Mesothelial cell of epicardium (in vitro differentiated cells): ENCODE measurements at places on chromosomes 2 and 18.

GRCh38 chr2:60569680-60570111 is 16.2 kb upstream of the BCL11A start:
- H3K4me3 ChIP-seq: no peak overlapping the region
- H3K36me3 ChIP-seq: no peaks in the 10 kb centered on the region
- no peaks in the 10 kb centered on the region for H3K27me3 ChIP-seq
- DNase-seq: no peak
- no peak overlapping the region for H3K27ac ChIP-seq
- peaks cover 21% of the 10 kb centered on the region for H3K4me1 ChIP-seq

DNA sequence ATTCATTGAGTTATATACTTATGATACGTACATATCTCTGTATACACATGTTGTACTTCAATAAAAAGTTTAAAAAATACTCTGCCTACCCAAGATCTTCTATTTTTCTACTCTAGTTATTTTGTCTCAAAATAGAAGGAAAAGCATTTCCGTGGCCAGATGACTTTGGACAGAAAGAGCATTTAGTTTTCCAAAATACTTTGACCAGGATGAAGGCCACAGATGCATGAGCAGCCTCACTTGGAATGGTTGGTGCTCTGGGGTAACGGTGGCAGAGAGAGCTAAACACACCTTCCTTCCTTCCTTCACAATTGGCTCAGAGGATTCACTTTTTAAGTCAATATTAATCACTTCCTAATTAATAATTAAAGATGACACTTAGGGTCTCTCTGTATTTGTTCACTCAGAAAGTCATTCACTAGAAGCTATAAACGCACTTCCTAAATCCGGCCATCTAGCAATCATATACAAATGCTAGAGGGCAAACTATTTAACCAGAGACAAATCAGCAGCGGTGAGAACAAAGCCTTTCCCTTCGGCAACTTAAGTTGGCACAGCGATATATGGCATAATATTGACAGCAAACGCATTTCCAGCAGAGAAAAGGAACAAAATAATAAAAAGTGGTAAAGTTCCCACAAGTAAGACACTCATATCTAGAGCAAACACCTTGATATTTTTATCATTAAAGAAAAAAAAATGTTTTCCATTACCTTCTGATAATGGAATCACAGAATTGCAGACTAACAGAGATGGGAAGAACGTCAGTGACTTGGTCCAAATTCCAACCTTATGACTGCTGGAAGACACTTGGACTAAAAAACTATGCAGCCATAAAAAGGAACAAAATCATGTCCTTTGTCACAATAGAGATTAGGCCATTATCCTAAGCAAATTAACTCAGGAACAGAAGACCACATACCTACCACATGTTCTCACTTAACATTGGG is 55.9 kb upstream of the NARS1 start:
- no peak for DNase-seq
- peaks cover 30% of the 10 kb centered on the region for H3K36me3 ChIP-seq
- H3K4me3 ChIP-seq: no peak overlapping the region
- H3K4me1 ChIP-seq: no peaks in the 10 kb centered on the region
- H3K27me3 ChIP-seq: no peaks in the 10 kb centered on the region

GRCh38 chr2:45736757-45737704 is 85.6 kb downstream of the PRKCE start:
- DNase-seq: no peak
- no peak overlapping the region for H3K4me3 ChIP-seq
- no peaks in the 10 kb centered on the region for H3K4me1 ChIP-seq
- H3K27ac ChIP-seq: no peak overlapping the region

GRCh38 chr2:28591711-28592335 is 96.0 kb downstream of the PLB1 start:
- H3K4me1 ChIP-seq: peaks cover 14% of the 10 kb centered on the region
- DNase-seq: no peak
- no peak overlapping the region for H3K4me3 ChIP-seq
- H3K27me3 ChIP-seq: peaks cover 1% of the 10 kb centered on the region
- no peaks in the 10 kb centered on the region for H3K36me3 ChIP-seq

- no peak overlapping the region for H3K4me3 ChIP-seq
- no peak overlapping the region for H3K27ac ChIP-seq
- DNase-seq: no peak
- no peaks in the 10 kb centered on the region for H3K27me3 ChIP-seq
- peaks cover 23% of the 10 kb centered on the region for H3K4me1 ChIP-seq
These were observed 184.8 kb downstream of the CAMKMT start for GRCh38 chr2:44546459-44547127.

GRCh38 chr2:158460632-158461297 is 4.0 kb downstream of the PKP4 start:
- no peak overlapping the region for H3K4me3 ChIP-seq
- no peaks in the 10 kb centered on the region for H3K36me3 ChIP-seq
- DNase-seq: no peak
- peak overlapping the region; percentile 16 for H3K27ac ChIP-seq
- H3K4me1 ChIP-seq: peaks cover 65% of the 10 kb centered on the region

DNA sequence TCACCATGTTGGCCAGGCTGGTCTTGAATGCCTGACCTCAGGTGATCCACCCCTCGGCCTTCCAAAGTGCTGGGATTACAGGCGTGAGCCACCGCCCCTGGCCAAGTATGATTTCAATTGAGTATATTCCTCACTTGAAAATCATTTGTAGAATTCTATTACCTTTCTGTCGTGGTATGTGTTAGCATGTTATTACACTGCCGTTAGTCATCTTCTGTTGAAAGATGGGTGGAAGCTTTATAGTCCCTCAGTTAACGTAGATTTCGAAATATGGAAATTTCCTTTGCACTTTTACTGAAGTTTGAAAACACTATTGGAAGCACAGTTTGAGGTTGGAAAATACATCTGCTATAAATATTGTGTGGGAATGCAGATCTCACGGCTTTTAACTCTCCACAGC is 14.7 kb downstream of the NIFK start:
- peaks cover 3% of the 10 kb centered on the region for H3K36me3 ChIP-seq
- DNase-seq: no peak

GRCh38 chr18:50992351-50992762 is 24.5 kb downstream of the ELAC1 start:
- no peak overlapping the region for H3K4me3 ChIP-seq
- no peaks in the 10 kb centered on the region for H3K27me3 ChIP-seq
- H3K27ac ChIP-seq: no peak overlapping the region
- DNase-seq: no peak
- H3K4me1 ChIP-seq: peaks cover 8% of the 10 kb centered on the region

DNA sequence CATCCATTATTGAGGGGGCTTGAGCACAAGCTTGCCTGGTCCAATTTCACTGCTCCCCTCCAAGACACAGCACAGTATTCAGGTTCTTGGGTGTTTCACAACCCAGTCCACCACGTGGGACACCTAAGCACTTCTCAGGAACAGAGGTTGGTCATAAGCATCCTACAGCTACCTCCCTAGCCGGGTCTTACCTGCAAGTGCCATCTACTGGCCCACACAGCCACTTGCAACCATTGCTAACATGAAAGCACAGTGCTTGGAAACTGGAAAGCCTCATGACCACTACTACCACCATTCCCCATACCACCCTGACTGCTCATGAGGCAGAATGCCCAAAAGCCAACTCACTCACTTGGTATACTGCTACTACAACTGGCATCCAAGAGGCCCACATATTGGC is 105.7 kb upstream of the RPRM start:
- no peak overlapping the region for H3K27ac ChIP-seq
- H3K27me3 ChIP-seq: no peaks in the 10 kb centered on the region
- H3K4me1 ChIP-seq: no peaks in the 10 kb centered on the region
- no peak for DNase-seq

GRCh38 chr2:231193216-231193615 is 5.2 kb upstream of the ARMC9 start:
- H3K36me3 ChIP-seq: no peaks in the 10 kb centered on the region
- H3K4me3 ChIP-seq: no peak overlapping the region
- DNase-seq: no peak
- peaks cover 27% of the 10 kb centered on the region for H3K4me1 ChIP-seq
- H3K27me3 ChIP-seq: peaks cover 9% of the 10 kb centered on the region

GRCh38 chr2:170930991-170931266 is 1.9 kb downstream of the GORASP2 start:
- peaks cover 26% of the 10 kb centered on the region for H3K4me1 ChIP-seq
- H3K4me3 ChIP-seq: peak overlapping the region; percentile 90
- DNase-seq: no peak
- H3K27me3 ChIP-seq: no peaks in the 10 kb centered on the region
- H3K36me3 ChIP-seq: peaks cover 4% of the 10 kb centered on the region
- H3K27ac ChIP-seq: peak overlapping the region; percentile 96

DNA sequence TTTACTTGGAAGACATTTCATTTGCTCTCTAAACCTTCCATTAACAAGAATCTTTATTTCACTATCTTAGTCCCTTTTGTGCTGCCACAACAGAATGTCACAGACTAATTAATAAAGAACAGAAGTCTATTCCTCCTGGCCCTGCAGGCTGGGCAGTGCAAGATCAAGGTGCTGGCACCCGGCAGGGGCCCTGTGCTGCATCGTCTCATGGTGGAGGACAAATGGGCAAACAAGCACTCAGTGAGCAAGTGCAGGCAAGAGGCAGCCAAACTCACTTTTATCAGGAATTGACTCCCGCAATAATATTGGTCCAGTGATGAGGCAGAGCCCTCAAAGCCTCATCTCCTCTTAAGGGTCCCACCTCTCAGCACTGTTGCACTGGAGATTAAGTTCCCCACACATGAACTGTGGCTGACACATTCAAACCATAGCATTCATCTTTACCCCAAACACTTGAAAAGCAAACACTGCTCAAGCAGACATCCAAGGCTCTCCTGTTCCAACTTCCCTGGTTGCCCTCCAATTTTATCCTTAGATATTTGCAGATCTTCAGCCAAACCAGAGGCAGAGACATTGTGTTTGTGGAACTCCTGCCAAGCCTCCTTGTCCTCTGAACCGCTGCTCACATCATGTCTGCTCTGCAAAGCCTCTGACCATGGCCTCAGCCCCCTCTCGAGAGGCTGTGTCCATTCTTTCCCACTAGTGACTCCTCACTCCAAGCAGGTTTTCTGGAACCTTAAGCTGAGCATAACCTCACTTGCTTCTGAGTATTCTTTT is 404.4 kb upstream of the SOX11 start:
- H3K4me1 ChIP-seq: peaks cover 20% of the 10 kb centered on the region
- H3K4me3 ChIP-seq: no peak overlapping the region
- no peak overlapping the region for H3K27ac ChIP-seq
- H3K36me3 ChIP-seq: no peaks in the 10 kb centered on the region

DNA sequence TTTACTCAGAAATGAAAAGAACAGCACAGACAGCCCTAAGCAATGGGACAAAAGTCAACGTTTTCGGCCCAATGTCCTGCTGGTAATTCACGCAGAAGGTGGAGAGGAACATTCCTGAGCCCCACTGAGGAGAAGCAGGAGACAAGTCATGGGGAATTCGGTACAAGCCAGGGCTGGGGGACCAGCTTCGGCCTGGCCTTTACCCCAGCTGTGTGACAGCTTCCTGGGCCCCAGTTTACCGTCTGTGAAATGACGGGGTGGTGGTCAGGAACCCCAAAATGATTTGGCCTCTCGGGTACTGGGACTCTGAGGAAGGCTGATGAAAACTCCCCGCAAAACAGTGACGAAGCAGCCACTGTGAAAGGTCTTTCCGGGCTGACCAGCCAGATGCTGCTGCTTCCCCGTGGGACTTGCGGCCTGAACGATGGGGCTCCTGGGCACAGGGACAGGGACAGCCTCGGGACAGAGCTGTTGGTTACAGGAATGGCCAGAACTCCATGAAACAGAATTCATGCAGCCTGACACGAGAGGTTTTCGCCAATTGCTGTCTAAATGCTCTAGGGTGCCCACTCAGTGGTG is 21.6 kb downstream of the KIF1A start:
- no peak for DNase-seq
- no peak overlapping the region for H3K4me3 ChIP-seq
- no peak overlapping the region for H3K27ac ChIP-seq
- peaks cover 24% of the 10 kb centered on the region for H3K4me1 ChIP-seq
- H3K27me3 ChIP-seq: no peaks in the 10 kb centered on the region

GRCh38 chr2:18378020-18378653 is 182.3 kb downstream of the RDH14 start:
- no peak overlapping the region for H3K4me3 ChIP-seq
- no peaks in the 10 kb centered on the region for H3K36me3 ChIP-seq
- peaks cover 10% of the 10 kb centered on the region for H3K27me3 ChIP-seq

DNA sequence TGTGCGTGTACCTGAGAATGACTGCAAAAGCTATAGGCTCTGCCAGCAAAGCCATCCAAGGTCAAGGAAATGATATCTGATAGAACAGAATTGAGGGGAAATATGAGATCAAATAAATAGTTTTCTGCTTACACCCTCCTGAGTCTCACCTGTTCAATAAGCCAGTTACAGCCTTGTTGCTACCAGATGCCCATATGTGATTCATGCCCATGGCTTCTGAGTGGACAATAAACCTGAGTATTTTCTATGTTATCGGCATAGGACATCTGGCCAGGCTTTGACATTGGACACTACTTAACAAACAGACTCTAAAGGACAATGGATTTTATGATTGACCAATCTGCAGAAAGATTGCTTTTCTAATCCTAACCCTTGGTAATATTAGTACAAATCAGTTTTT is 297.9 kb downstream of the LRATD1 start:
- no peak overlapping the region for H3K4me3 ChIP-seq
- H3K4me1 ChIP-seq: no peaks in the 10 kb centered on the region
- DNase-seq: no peak
- H3K27ac ChIP-seq: no peak overlapping the region

GRCh38 chr2:7899923-7900322 is 781.9 kb upstream of the ID2 start:
- no peak overlapping the region for H3K4me3 ChIP-seq
- no peaks in the 10 kb centered on the region for H3K36me3 ChIP-seq
- DNase-seq: no peak
- H3K4me1 ChIP-seq: peaks cover 10% of the 10 kb centered on the region

GRCh38 chr18:66558773-66559172 is 45.1 kb downstream of the CDH19 start:
- no peaks in the 10 kb centered on the region for H3K4me1 ChIP-seq
- H3K27ac ChIP-seq: no peak overlapping the region
- H3K36me3 ChIP-seq: no peaks in the 10 kb centered on the region
- no peak overlapping the region for H3K4me3 ChIP-seq
- peaks cover 6% of the 10 kb centered on the region for H3K27me3 ChIP-seq
- no peak for DNase-seq

GRCh38 chr2:73300926-73301325 is 7.6 kb upstream of the EGR4 start:
- DNase-seq: no peak
- H3K36me3 ChIP-seq: no peaks in the 10 kb centered on the region
- H3K4me1 ChIP-seq: no peaks in the 10 kb centered on the region
- H3K27me3 ChIP-seq: peaks cover 92% of the 10 kb centered on the region
